Foreskin melanocyte (primary cell): ENCODE measurements at places on chromosomes 2 and 18.
A peak's percentile ranks its signal among the peaks of the same experiment; 100 is the strongest.

GRCh38 chr18:61394983-61395382 lies 61.8 kb downstream of the CDH20 start:
- no peak for DNase-seq

DNA sequence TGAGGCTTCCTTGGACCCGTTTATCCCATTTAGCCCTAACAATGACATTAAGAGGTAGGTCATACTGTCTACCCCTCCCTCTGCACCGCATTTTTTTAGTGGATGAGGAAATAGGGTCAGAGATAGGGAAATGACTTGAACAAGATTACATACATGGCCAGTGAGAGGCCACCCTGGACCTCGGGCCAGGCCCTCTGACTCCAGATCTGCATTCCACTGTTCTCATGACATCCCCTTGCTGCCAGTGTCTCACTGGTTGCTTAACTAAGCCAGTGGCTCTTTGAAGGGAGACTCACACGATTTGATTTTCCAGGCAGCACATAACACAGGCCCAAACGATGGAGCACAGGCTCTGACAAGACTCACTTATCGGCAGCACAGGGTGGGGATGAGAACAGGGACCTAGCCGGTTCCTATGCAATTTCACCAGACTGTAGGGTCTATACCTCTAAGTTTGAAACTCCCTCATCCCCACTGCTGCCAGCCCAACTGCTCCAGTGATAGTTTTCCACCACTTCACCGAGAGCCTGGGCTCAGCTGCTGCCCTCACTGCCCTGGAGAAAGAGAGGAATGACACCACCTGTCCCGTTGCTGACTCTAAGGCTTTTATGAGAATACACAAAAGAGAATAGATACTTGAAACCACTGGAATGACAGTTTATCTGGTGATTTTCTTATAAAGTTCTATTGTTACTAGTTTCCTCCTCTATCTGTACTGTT lies 82.5 kb downstream of the TMEM247 start:
- no peak for DNase-seq

DNA sequence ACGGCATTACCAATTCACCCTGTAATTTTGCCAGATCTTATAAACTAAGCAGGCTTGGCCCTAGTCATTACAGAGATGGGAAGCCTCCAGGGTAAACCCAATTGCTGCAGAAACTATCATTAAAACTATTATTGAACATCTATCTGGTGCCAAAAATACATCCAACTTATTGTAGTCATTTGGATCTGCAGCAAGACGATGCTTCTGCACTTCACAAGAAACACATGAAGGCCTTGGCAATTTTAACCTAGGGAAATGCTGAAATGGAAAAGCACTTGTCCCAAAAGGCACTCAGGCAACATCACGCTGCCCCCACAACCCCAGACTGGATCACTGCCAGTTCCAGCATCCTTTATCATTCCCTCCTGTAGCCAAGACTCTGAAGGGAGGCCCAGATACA lies 85.3 kb upstream of the ACVR2A start:
- DNase-seq: no peak

DNA sequence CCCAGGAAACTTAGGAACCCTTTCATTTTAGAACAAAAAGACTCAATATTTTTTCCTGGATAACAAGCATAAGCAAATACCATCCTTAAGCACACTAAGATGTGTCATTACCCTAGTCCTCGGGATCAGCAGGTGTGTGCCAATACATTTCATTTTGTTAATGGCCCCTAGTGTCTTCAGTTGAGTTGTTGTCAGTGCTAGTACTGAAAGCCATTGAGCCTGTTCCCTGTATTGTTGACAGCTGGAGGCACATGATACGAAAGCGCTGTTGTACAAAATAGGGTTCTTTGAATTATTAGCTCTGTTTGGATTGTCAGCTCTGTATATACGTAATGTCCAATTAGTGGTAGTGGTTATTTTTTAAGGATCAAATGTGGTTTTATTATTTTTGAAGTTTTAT lies 29.5 kb downstream of the VAPA start:
- no peak for DNase-seq

DNA sequence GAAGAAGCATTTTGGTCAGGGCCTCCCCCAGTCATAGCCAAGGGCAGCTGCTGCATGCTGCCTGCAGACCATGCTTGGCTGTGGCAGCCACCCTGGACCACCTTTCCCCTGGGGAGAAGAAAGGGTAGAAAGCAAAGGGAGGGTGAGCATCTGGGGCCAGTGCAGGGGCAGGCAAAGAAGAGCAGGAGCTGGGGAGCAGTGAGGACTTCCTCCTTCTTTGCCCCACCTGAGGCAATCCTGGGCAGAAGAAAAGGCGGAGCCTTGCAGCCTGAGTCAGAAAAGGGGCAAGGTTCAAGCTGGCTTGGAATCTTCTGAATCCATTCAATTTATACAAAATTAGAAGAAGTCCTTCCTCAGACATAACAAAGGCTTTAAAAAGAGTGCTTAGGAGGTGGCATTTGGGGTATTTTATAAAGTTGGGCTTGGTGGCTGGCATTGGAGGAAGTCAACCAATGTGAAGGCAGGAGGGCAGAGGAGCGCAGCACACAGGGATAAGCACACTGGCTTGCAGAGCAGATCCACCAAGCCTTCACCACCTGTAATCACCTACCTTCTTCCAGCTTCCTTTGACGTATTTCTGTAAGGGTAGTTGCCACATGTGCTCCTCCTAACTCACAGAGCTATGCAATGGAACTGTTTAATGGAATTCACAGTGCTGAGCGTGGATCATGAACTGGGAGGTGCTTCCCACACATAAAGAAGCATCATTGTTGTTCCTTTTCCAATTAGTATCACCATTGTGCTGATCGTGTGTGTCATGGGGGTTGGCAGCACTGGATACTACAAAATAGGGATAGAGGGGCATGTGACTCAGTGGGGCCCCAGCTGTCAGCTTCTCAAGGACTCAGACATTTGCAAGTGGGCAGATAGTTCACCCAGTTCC lies 154.4 kb upstream of the EPAS1 start:
- DNase-seq: peak; percentile 72

- no peak for DNase-seq
These were observed 272.7 kb downstream of the SS18 start for GRCh38 chr18:25817546-25818237.

GRCh38 chr18:74289137-74289536 lies 2.6 kb downstream of the CYB5A start:
- no peak for DNase-seq
